ENCODE measurements at places on chromosomes 4 and X.
A peak's percentile ranks its signal among the peaks of the same experiment; 100 is the strongest.

DNA sequence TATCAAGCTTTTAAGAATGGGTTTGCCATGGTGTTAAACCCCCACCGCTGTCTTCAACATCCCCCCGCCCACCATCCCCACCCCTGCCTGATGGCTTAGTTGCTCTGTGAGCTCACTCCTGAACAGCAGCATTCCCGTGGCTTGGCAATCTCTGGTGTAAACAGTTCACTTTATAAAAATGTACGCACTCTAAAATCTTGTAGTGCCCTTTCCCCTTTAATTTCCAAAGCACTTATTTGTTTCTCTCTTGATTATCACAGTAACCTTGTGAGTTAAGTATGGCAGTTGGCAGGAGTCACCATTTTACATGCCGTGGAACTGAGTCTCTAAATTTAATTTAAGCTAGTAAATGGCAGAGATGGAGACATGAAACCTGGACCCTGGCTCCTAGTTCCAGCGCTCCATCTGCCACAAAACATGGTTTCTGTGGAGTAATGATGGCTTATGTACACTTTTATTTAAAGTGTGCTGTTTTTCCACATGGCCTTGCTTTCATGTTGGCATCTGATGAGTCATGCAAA, 123.1 kb downstream of the AFF1 start:
- DNase-seq = no peak

- no peak for DNase-seq
These were observed 92.3 kb upstream of the SLC7A11 start for GRCh38 chr4:138334346-138335016.

DNA sequence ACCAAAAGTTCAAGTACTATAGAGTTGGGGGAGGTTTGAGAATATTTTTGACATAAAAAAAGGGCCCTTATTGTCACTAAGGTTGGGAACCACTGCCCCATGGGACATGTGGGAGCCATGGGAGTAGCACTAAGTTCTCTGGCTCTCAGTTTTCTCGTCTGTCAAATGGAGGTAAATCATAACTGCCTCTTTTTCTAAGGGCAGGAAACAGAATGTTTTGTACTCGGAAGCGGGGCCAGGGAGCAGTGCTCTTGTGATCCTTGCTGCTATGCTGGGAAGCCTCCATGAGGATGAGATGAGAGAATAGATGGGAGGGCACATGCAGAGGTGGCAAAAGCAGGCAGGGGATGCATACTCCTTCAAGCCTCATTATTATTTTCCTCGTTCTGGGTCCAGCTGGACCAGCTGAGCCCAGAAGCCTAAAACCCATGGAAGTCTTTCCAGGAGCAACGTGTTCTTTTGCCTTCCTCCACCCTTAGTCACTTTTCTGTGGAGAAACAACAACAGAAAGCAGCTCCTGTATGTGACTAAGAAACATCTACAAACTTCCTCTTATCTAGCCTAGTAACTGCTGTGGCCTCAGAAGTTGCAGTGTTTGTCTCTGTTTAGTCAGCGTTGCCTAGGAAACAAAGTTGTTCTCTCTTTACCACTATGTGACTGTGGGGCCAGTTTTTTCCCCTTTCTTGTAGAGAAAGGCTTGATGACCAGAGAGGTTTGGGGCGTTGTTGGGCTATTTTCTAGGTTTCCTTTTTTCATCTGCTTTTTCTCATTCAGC, 64.8 kb downstream of the TSC22D3 start:
- DNase-seq = no peak

- DNase-seq = peak; percentile 15
These were observed 80.2 kb upstream of the CBLL2 start for GRCh38 chrX:22192419-22193060.

DNA sequence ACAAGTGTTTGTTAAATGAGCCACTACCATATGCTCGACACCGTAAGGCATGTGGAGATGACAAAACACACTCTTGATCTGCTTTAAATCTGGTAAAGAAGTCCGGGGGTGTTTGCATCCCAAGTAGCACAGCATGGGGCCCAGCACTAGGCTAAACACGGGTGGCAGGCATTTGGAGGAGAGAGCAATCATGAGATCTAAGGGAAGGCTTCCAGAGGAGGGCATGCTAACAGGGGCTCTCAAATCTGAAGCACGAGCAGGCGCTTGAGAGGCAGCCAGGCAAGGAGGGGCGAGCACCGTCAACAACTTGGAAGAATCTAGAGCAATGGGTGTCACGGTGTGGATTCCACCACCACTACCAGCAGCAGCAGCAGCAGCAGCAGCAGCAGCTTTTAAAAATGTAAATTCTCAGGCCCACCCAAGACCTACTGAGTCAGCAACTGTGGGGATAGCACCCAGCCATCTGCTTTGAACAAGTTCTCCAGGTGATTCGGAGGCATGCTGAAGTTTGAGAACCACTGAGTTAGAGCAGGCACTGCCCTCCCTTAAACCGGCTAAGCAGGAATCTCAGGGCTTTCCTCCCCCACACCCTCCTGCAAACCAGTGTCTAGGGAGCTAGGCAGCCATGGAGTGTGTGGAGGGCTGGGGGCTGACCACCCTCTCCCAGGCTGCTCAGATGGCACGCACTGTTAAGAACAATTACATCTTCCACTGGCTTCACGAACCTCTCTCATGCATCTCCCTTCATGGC, 70.2 kb upstream of the MAP3K15 start:
- DNase-seq = no peak

- no peak for DNase-seq
These were observed 29.3 kb upstream of the BCOR start for GRCh38 chrX:40127052-40127451.
